ENCODE measurements at places on chromosomes 16 and 17.
A peak's percentile ranks its signal among the peaks of the same experiment; 100 is the strongest.

GRCh38 chr16:27033281-27033979, 33.3 kb upstream of the C16orf82 start:
- no peak for DNase-seq

DNA sequence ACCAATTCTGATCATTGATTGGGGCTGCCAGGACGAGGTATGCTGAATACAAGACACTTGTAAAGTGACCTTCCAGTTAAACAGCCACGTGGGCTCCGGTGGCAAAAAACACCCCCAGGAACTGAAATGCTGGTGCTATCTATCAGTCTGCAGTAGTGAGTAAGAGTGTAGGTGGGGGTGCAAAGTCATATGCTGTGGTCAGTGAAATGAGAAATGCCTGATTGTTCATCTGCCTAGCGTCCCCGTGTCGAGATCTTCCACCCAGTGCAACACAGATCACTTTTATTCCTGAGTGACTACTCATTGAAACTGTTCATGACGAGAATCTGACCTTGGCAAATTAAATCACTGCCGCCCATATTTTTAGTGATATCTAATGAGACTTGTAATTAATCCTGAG, 806.5 kb upstream of the GOT2 start:
- DNase-seq = no peak

DNA sequence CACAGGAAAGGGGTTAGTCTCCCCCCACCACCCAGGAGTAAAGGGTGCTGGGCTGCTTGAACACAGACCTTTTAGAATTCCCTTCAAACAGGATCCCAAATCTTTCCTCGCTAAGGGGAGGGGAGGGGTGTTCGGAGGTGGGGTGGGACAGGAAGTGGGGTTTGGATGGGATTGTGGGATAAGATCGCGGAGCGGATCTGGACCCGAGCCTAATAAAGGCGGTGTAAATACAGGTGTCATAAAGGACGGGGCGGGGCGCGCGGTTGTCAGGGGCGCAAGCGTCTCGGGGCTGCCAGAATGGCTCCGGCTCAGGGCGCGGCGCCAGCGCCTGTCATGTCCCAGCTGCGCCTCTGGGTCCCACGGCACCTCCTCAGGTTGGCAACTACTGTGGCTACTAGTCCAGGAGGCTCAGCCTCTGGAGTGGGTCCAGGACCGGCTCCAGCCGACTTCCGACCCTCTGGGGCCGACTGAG, 59.8 kb upstream of the FBXO47 start:
- DNase-seq = peak; percentile 79

DNA sequence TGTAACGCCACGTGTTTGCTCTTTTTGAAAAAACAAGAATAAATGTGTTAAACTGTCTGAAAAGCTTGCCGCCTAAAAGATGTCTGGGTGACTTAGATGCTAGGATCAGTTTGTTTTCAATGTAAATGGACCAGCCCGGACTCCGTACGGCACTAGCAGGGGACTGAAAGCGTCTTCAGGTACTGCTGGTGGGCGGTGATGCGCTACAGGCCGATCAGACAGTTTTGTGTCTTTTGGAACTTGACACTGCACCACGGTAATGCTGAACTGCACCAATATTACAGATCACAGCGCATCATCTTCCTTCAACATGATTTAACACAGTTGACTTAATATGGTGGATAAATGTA, 727 bp upstream of the MBTPS1 start:
- no peak for DNase-seq

GRCh38 chr17:13785981-13786598, 184.4 kb upstream of the HS3ST3A1 start:
- DNase-seq = no peak
